AG08396 (cell line): ENCODE measurements at places on chromosomes 3 and 15.

DNA sequence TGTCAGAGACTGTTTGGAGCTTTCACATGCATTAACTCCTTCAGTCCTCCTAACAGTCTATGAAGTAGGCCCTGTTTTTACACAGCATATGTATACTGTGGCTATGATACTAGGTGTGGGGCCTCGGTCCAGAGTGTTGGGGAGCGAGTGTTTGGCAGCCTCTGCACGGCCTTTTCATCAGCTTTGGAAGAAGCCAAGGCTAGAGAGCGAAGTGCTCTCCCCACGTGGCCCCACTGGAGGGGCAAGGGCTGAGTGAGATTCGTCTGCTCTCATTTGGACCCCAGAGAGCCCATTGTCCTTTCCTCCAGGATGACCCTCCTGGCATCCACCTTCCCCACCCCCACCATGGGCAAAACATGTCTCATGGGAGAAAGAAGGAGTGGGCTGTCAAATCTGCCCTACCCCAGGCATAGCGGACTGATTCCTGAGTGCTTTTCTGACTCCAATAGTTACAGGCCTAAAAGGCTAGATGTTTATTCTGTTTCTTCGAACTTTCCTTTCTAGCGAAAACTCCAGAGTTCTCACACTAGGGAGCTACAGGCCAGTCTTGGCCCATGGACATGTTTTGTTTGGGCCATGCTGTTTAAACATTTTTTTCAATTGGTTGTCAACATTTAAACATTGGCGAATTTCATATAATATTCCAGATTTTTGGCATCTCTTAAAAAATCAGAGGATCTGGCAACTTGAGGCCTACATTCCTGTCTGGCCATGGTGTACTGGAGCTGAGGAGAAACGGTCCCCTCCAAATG lies 76.0 kb downstream of the EEFSEC start:
- no peak for DNase-seq

- DNase-seq, result no peak
These were observed 297.2 kb downstream of the FHIT start for GRCh38 chr3:60954048-60954447.

- no peak for DNase-seq
These were observed 295.2 kb upstream of the WNT5A start for GRCh38 chr3:55782351-55782750.

DNA sequence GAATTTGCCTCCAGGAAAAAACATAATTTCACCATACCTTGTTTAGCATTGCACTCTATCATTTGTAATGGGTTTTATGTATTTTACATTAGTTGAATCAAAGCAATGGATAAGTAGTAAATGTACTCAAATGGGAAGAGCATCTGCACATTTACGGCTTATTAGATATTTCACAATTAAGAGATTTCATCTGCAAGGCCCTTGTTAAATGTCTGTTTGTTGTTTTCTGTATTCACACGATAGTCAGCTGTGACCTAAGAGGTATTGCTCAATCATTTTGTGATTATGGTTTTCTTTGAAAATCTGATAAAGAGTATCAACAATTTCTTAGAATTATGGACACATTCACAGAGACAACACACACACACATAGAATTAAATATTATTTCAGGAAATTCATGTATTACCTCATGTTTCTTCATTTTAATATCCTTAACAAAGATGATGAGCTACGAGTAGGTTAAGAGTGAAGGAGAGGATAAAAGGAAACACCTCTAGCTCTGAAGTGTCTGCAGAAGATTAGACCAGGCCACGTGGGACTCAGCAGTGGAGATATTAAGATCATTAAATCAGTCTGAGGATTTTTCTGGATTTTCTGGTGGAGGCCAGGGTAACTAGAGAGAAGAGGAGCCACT lies 121.9 kb upstream of the POU1F1 start:
- no peak for DNase-seq

DNA sequence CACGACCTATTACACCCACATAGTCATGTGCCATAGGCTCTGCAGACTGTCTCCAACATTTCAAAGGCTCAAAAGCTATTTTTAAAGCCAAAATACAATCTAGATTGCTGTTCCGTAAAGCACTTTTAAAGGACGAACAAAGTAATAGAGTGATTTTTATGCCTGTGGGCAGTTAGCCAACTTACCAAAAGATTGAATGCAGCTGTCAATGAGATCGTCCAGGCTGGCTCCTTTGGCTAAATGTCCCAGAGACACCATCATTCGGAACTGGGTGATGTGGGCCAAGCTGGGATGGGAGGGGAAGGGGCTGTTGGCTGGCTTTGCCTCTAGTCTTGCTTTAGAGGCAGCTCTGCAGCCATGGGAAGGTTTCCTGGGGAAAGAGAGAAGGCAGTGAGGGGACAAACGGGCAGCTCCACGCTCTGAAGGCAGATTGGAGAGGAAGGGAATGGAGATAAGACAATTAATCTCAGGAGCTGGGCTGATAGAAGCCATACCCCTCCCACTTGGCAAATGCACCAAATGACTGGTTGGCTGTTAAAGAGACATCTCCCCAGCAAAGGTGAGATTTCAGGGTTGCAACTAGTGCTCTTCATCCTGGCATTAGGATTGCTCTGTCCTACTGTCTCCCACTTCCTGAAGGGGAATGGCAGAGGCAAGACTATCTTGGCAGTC lies 4.8 kb downstream of the RASGRP1 start:
- DNase-seq, result no peak

DNA sequence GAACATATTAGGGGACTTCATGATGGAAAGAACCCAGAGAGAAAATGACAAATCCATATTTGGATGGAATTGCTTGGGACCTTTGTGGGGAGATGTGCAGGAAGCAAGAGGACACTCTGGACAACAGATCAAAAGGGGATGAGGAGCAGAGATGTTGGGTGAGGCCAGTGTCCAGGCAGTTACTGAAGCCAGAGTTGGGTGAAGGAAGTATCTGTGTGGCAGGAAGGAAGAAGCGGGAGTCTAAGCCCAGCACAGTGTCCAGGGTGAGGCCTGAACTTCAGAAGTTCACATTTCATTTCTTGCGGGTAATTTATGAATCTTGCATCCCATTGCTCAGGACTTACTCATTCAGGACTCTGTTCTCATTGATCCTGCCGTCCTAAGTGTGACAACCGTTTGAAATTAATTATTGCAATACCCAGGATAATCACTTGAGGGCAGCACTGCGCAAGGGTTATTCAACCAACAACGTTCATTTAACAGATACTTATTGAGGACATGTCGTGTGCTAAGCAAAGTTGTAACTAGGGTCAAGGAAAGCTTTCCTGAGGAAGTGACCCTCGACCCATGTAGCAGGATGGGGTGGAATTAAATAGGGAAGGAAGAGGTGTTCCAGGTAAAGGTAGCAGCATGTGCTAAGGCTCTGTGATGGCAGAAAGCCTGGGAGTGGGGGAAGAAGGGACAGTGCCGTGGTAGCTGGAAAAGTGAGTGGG lies 61.3 kb upstream of the CMTM8 start:
- peak; percentile 46 for DNase-seq

- DNase-seq, result no peak
These were observed 49.3 kb upstream of the CA12 start for GRCh38 chr15:63430766-63431451.

DNA sequence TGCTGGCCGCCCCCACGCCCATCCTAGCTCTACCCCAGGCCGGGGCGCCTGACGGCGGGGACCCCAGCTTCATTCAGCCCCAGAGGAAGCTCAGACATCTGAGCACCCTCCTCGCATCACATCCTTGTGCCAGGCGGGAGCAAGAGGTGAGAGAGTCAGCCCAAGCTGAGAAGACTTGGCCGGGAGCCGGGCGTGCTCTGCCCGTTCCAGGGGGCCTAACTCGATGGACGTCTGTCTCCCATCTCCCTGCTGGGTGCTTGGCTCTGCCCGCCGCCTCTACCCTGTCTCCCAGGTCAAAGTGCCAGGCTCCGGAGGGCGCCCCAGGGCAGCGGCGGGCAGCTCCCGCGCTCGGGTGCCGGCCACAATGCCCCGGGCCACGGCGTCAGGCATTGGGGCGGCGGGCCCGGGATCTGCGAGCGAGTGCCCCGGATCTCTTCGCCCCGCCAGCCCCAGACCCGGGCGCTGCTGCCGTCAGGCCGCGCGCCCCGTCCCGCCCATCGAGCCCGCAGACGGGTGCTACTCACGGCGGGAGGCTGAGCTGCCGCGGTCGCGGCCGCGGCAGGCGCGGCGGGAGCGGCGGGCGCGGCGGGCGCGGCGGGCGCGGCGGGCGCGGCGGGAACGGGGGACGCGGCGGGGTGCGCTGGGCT lies 388 bp downstream of the DAPK2 start:
- no peak for DNase-seq
